ENCODE measurements at places on chromosomes 3 and 15.

- DNase-seq, result no peak
Observed at GRCh38 chr15:101018450-101018849, 99.3 kb downstream of the LRRK1 start.

- DNase-seq, result no peak
Observed at GRCh38 chr15:93296759-93297500, 207.9 kb upstream of the RGMA start.

DNA sequence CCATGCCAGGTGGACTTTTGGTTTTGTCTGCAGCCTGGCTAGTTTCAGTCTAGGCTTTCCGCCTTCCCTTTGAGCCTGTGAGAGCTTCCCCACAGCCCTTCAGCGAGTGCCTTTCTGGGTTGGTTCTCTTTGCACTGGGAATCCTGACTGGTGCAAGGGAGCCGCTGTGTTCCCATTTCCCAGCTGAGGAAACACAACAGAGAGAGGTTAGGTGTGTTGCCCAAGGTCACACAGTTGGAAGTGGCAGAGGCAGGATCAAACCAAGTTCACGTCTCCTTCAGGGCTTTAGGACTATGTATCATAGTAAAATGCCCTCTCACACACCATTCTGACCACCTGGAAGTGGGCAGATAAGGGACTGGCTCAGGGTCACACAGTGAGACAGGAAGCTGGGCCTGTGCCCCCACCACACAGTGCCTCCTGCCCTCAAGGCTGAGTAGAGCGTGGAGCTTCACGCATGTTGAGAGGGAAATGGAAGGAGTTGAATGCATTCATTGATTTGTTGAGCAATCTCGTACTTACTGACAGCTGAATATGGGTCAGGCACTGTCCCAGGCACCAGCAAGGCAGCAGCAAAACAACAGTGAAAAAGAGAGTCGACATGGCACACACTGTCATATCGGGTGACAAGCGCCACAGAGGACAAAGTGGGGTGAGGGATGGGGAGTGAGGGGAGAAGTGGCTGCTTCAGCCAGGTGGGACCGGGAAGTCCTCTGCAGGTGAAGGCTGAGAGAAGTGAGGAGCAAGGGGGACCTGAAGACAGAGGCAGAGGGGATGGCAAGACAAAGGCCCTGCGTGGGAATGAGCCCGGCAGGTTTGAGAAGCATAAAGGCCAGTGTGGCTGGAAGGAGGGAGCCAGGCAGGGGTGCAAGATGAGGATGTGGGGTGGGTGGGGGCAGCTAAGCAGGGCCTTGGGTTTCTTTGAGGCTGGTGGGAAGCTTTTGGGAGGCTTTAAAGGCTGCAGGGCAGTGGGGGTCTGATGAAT, 12.3 kb upstream of the ANPEP start:
- DNase-seq, result no peak

DNA sequence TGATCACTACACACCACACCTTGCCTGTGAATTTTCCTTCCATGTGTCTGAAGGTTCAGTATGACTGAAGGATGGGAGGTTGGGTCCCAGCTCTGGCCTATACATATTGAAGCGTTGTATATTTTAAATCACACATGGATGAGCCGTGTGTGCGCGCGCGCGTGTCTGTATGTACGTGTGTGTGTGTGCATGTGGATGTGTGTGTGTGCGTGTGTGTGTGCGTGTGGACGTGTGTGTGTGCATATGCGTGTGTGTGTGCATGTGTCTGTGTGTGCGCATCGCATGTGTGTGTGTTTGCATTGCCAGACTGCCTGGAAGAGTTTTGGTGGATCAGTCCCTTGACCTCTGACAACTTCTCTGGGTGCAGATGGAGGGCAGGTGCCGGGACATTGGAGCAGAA, 45.7 kb downstream of the RPLP1 start:
- no peak for DNase-seq

DNA sequence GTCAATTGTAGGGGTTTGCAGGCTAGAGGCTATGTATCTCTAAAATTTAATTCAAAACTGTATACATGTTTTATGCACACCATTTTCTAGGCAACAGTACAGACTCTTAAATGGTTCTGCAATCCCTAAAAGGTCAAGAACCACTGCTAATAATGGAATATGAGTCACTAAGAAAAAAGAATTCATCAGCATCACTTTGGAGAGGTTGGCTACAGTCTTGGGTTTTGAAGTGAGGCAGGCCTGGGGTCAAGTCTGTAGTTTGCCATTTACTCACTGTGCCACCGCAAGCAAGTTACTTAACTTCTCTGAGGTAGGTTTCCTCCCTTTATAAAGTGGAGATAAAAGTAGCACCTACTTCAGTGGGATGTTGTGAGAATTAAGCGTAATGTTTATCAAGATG, 33.7 kb downstream of the THRB start:
- DNase-seq, result no peak

- DNase-seq, result no peak
Observed at GRCh38 chr15:31155151-31155550, 53.6 kb upstream of the TRPM1 start.

DNA sequence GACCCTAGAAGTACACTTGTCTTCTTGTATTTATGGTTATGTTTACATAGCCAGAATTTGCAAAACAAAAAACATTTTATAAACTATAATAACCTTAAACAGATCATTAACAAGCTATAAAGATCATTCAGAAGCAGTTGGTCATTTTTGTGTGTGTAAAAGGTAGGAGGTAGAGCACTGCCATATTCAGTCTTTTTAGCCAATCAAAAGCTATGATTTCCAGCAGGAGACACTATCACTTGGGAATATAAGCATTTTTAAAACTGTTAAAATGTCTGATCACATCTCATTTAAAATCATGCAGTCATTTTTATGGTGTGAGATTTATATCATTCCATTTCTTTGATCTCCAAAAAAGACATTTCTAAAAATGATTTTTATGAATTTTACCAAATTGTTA, 42.6 kb upstream of the ATP2C1 start:
- DNase-seq, result no peak

DNA sequence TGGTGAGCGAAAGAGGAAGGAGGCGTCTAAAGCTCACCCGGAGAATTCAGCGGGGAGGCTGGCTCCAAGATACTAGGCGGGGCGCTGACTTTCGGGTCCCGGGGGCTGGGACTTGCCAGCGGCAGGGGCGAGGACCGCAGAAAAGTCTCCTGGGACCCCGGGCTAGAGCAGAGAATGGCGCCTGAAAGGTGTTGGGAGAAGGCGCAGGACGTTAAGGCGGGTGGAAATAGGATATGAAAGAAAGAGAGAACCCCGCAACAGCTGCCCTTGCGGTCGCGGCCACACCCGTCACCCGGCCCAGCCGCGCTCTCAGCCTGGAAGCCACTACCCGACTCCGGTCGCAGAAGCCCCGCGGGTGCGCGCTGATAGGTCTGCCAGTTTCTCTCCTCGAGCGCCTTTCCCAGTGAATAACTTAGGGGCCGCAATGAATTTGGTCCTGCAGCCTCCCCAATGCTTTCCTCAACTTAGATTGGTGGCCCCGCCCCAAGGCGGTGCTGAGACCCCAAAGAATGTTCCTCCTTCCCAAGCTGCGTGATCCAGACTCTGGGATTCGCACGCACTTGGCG, 604 bp downstream of the LTK start:
- DNase-seq, result no peak

- DNase-seq, result no peak
Observed at GRCh38 chr3:57152151-57153143, 12.7 kb downstream of the IL17RD start.

GRCh38 chr15:22890296-22890695, 51.8 kb downstream of the NIPA2 start:
- no peak for DNase-seq

GRCh38 chr15:67033012-67033411, 32.4 kb upstream of the SMAD3 start:
- DNase-seq, result no peak

All from activated CD8-positive, alpha-beta memory T cell treated with anti-CD3 and anti-CD28 coated beads for 4 hours (primary cell).